Naive B cell (primary cell): ENCODE measurements at places on chromosomes 3 and 15.

DNA sequence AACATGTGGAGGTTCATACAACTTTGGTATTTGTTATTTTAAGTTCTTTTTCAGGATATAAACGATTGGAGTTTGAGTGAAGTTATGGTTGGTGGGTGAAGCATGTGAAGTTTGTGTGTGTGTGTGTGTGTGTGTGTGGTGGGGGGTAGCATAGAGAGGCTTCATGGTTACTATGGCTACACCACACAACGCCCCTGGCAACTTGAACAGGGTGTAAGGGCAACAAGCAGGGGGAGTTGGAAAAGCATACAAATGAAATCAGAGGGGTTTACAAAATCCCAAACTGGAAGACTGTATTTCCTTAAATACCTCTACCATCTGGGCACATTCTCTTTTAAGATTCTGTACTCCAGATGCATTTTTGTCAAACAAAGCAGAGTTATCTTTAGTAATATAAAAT, 207.5 kb downstream of the SV2B start:
- H3K4me1 ChIP-seq, result peaks cover 9% of the 10 kb centered on the region
- H3K27me3 ChIP-seq, result peaks cover 23% of the 10 kb centered on the region
- no peaks in the 10 kb centered on the region for H3K36me3 ChIP-seq
- H3K4me3 ChIP-seq, result no peak overlapping the region

GRCh38 chr3:10196389-10197052, 31.8 kb downstream of the IRAK2 start:
- peak overlapping the region; percentile 96 for H3K27ac ChIP-seq
- peaks cover 98% of the 10 kb centered on the region for H3K4me1 ChIP-seq
- H3K27me3 ChIP-seq, result no peaks in the 10 kb centered on the region
- peak; percentile 64 for DNase-seq

GRCh38 chr15:63597038-63597790, at the start of gene FBXL22:
Gene FBXL22, plus strand, starts transcription at chr15:63597387. Its CDS starts 6 bp downstream, at chr15:63597393.
- peak within 1 kb of the TSS; percentile 97 for H3K4me3 ChIP-seq
- no peaks in the 10 kb centered on the region for H3K27me3 ChIP-seq
- H3K27ac ChIP-seq, result peak within 1 kb of the TSS; percentile 88
- H3K4me1 ChIP-seq, result peaks cover 83% of the 10 kb centered on the region

GRCh38 chr15:67407786-67408185, 113.1 kb upstream of the C15orf61 start:
- H3K36me3 ChIP-seq, result no peaks in the 10 kb centered on the region
- no peaks in the 10 kb centered on the region for H3K27me3 ChIP-seq

GRCh38 chr3:122535964-122536631, 21.4 kb upstream of the KPNA1 start:
- H3K4me1 ChIP-seq, result peaks cover 4% of the 10 kb centered on the region
- no peaks in the 10 kb centered on the region for H3K27me3 ChIP-seq
- DNase-seq, result no peak
- peaks cover 31% of the 10 kb centered on the region for H3K36me3 ChIP-seq
- no peak overlapping the region for H3K4me3 ChIP-seq

- H3K4me3 ChIP-seq, result peak overlapping the region; percentile 29
- peak overlapping the region; percentile 98 for H3K27ac ChIP-seq
- H3K36me3 ChIP-seq, result no peaks in the 10 kb centered on the region
Measured at GRCh38 chr3:16515885-16516420, 2.5 kb upstream of the RFTN1 start.

- H3K4me1 ChIP-seq, result no peaks in the 10 kb centered on the region
- H3K4me3 ChIP-seq, result no peak overlapping the region
- peaks cover 10% of the 10 kb centered on the region for H3K27me3 ChIP-seq
- H3K27ac ChIP-seq, result peak overlapping the region; percentile 77
Measured at GRCh38 chr3:3201611-3202010, 22.1 kb upstream of the CRBN start.

GRCh38 chr15:89184357-89184756, 37.0 kb downstream of the RLBP1 start:
- H3K27me3 ChIP-seq, result no peaks in the 10 kb centered on the region
- H3K4me1 ChIP-seq, result no peaks in the 10 kb centered on the region
- peak overlapping the region; percentile 15 for H3K4me3 ChIP-seq
- DNase-seq, result no peak

DNA sequence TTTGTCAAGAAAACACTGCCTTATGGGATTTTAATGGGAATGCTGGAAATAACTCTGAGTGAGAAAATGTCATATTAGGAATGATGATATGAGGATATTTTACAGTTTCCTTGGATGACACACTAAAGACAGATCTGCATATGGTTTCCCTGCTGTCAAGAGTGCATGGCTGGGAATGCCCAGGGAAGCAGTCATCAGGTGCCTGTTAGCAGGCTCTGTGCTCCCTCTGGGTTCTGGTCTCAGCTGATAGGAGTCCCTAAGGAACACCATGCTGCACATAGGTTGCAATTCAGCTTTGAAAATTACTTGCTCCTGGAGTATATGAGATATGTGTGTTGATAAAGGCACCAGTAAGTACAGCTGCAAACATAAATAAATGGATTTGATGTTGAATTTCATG, 1064.6 kb downstream of the TUSC7 start:
- no peak overlapping the region for H3K4me3 ChIP-seq
- no peaks in the 10 kb centered on the region for H3K27me3 ChIP-seq
- H3K36me3 ChIP-seq, result no peaks in the 10 kb centered on the region
- H3K4me1 ChIP-seq, result no peaks in the 10 kb centered on the region

DNA sequence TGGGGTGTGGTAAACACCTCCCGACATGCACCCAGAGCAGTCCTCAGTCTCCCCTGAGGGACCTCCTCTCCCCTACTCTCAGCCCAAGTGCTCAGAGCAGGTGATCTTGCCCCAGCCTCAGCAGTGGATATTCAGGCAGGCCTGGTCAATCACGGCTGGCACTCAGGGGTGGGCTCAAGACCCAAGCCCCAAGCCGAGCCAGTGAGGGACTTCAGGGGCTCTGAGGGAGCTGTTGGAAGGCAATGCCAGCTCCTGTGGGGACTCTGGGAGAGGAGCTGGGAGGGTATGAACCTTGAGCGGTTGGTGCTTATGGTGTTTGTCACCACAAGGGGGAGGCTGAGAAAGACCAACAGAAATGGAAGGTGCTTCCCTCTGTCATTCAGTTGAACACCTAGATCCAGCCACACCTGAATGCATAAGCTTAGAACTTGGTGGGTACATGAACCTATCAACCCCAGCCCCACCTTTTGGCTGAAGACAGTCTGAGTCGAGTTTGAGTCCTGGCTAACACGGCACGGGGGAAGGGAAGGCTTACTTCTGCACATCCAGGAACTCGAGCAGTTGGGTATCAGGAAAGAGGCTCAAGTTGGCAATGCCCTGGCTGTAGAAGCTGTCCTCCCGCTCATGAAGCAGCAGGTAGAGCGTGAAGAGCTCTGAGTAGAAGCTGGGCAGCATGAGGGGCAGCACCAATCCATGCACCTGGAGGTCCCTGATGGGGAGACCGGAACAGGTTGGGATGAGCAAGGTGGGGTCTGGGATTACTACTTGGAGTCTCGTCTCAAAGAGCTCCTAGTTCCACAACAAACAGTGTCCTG, 19.2 kb downstream of the ALS2CL start:
- no peaks in the 10 kb centered on the region for H3K27me3 ChIP-seq
- H3K4me3 ChIP-seq, result no peak overlapping the region
- no peak overlapping the region for H3K27ac ChIP-seq
- DNase-seq, result no peak
- H3K4me1 ChIP-seq, result no peaks in the 10 kb centered on the region

GRCh38 chr15:86744198-86744780, 664.6 kb downstream of the AGBL1 start:
- no peak overlapping the region for H3K4me3 ChIP-seq
- H3K27me3 ChIP-seq, result no peaks in the 10 kb centered on the region
- H3K36me3 ChIP-seq, result no peaks in the 10 kb centered on the region
- no peaks in the 10 kb centered on the region for H3K4me1 ChIP-seq
- H3K27ac ChIP-seq, result no peak overlapping the region

DNA sequence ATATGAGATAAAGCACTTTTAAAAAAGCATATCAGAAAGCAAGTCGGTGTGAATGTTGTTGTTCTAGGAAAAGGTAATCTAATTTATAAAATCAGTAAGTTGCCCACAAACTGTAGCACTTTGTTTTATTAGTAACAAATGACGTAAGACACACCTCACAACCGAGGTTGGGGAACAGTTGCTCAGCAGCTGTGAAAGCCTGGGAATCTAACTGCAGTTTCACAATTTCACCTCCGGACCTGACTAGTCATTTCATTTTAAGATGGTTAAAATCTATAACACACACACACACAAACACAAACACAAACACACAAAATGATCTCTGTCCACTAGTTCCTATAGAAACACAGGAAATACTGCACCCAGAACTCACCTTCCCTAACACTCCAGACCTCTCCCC, 406.7 kb upstream of the NR2F2 start:
- no peak for DNase-seq
- no peaks in the 10 kb centered on the region for H3K27me3 ChIP-seq
- no peaks in the 10 kb centered on the region for H3K36me3 ChIP-seq
- no peak overlapping the region for H3K27ac ChIP-seq
- H3K4me1 ChIP-seq, result no peaks in the 10 kb centered on the region

- H3K27ac ChIP-seq, result no peak overlapping the region
- H3K4me1 ChIP-seq, result peaks cover 75% of the 10 kb centered on the region
- DNase-seq, result no peak
- no peak overlapping the region for H3K4me3 ChIP-seq
- H3K27me3 ChIP-seq, result no peaks in the 10 kb centered on the region
Measured at GRCh38 chr3:10253731-10254130, 5.5 kb downstream of the TATDN2 start.

GRCh38 chr3:53650928-53651661, 156.7 kb downstream of the CACNA1D start:
- H3K4me3 ChIP-seq, result no peak overlapping the region
- H3K27ac ChIP-seq, result no peak overlapping the region
- H3K36me3 ChIP-seq, result peaks cover 4% of the 10 kb centered on the region
- H3K4me1 ChIP-seq, result no peaks in the 10 kb centered on the region
- DNase-seq, result no peak

GRCh38 chr3:16485395-16485992, 28.0 kb downstream of the RFTN1 start:
- H3K4me1 ChIP-seq, result peaks cover 46% of the 10 kb centered on the region
- no peaks in the 10 kb centered on the region for H3K27me3 ChIP-seq
- no peak for DNase-seq
- H3K27ac ChIP-seq, result no peak overlapping the region
- H3K4me3 ChIP-seq, result no peak overlapping the region
- H3K36me3 ChIP-seq, result peaks cover 26% of the 10 kb centered on the region

GRCh38 chr15:93981706-93982105, 249.7 kb upstream of the MCTP2 start:
- no peak overlapping the region for H3K4me3 ChIP-seq
- no peaks in the 10 kb centered on the region for H3K36me3 ChIP-seq
- H3K4me1 ChIP-seq, result no peaks in the 10 kb centered on the region
- H3K27ac ChIP-seq, result no peak overlapping the region
- peaks cover 20% of the 10 kb centered on the region for H3K27me3 ChIP-seq

GRCh38 chr3:100169201-100169920, 55.1 kb upstream of the FILIP1L start:
- H3K36me3 ChIP-seq, result peaks cover 23% of the 10 kb centered on the region
- DNase-seq, result no peak
- H3K4me3 ChIP-seq, result no peak overlapping the region
- H3K27ac ChIP-seq, result no peak overlapping the region
- peaks cover 4% of the 10 kb centered on the region for H3K4me1 ChIP-seq

DNA sequence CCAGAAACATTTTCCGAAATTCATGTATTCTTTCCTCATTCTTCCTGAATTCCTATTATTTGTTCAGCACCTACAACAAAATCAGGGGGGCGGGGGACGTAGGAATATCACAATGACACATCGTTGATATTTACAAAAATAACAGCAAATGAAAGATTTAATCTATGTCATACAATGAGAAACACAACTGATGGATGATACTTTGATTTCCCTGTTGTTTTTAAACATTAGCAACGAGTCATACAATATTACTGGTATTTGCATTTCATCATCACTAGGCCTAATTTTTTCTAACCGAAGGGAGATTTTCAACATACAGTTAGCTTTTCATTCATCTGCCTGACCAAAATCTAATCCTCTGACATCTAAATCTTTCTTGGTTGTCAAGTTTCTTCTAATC, 45.3 kb upstream of the INO80 start:
- H3K27ac ChIP-seq, result no peak overlapping the region
- no peak overlapping the region for H3K4me3 ChIP-seq
- no peaks in the 10 kb centered on the region for H3K36me3 ChIP-seq
- no peaks in the 10 kb centered on the region for H3K27me3 ChIP-seq

GRCh38 chr3:23199649-23200048, 3.5 kb upstream of the UBE2E2 start:
- peaks cover 27% of the 10 kb centered on the region for H3K4me1 ChIP-seq
- no peak for DNase-seq

DNA sequence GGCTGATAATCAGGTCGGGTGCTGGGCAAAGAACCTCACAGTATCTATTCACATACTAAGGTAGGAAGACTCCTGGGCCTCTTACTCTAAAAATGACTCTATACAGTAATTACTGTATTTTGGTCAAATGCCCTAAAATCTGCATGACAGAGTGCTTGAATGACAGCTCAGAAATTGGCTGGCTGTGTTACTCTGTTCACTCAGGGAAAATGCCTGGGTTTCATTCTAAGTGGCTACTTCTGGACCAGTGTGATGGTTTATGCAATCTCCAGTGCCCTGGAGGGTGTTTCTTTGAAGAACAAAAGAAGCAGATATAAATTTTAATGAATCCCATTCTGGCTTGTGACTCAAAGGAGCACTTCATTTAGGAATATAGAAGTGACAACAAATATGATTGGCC, 2.2 kb downstream of the GABRR3 start:
- H3K4me1 ChIP-seq, result no peaks in the 10 kb centered on the region
- H3K4me3 ChIP-seq, result no peak overlapping the region
- H3K27me3 ChIP-seq, result peaks cover 22% of the 10 kb centered on the region
- no peaks in the 10 kb centered on the region for H3K36me3 ChIP-seq
- no peak overlapping the region for H3K27ac ChIP-seq

GRCh38 chr3:38755130-38755529, 60.9 kb downstream of the SCN10A start:
- no peak overlapping the region for H3K4me3 ChIP-seq
- H3K27ac ChIP-seq, result no peak overlapping the region
- peaks cover 22% of the 10 kb centered on the region for H3K27me3 ChIP-seq

DNA sequence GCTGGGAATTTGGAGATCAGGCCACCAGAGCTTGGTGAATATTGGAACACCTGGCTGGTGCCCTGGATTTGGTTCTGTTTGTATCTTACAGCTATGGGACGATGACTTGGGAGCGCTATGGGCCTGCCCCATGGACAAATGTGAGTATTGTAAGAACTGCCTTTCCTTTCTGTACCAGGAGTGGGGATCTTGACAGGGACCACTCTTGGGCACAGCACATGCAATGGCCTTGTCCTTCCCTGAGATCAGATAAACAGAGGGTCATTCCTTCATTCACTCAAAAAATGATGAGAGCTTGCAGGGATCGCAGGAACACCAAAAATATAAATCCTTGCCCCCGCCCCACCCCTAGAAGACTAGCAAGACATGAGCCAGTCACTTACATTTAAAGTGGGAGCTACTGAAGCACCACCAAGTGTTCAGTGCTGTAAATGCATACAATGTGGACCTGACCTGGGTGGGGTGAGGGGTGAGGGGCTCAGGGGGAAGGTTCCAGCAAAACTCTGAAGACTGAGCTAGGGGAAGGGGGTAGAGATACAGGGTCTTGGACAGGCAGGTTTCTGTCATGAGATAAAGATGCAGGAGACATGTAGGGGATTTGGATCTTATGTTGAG, 2.7 kb upstream of the CRELD1 start:
- no peaks in the 10 kb centered on the region for H3K27me3 ChIP-seq
- H3K4me1 ChIP-seq, result peaks cover 38% of the 10 kb centered on the region
- DNase-seq, result no peak
- H3K4me3 ChIP-seq, result no peak overlapping the region
